ENCODE measurements at places on chromosomes 7 and 10.

DNA sequence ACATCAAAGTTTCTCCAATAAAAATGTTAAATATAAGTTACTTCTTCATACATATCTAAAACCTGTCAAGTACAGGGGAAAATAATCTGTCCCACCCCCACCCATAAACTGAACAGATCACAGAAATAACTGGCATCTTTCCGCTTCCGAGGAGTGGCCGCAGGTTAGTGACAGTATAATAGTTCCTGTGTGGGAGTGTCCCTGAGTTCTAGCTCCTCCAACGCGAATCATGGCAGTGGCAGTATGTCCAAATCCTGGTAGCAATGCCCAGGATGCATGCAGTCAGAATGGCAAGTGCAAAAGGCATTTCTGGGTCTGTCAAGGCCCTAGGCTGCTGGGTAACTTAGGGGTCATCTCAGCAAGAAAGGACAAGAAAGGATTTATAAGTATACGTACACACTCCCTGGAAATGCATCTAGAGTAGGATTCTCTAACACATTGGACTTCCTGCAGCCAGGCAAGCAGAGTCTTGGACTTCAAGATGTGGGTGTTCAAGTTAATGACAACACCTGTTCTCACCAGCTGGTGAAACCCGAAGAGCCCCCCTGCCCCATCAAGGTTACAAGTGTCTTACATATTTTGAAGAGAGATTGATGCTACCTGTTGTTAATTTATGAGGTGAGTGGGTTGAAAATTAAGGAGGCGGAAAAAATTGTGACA lies 94.4 kb upstream of the COL1A2 start:
- peak; percentile 20 for DNase-seq

DNA sequence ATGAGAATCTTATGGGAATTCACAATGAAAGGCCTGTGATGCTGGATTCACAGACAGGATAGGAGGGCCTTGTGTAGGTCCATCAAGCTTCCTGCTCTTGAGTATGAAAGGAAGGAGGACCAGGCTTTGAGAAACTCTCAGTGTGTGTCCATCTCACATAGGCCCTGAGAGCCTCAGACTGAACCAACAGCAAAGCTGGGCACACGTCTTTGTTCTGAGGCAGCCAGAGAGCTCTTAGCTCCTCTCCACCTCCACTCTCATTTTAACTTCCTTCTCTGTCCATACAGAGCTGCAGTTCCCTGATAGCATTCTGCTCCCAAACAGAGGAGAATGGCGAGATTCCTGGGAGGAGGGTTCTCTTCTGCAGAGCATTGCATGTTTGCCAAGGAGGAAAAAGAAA lies 515.6 kb downstream of the CALN1 start:
- no peak for DNase-seq

DNA sequence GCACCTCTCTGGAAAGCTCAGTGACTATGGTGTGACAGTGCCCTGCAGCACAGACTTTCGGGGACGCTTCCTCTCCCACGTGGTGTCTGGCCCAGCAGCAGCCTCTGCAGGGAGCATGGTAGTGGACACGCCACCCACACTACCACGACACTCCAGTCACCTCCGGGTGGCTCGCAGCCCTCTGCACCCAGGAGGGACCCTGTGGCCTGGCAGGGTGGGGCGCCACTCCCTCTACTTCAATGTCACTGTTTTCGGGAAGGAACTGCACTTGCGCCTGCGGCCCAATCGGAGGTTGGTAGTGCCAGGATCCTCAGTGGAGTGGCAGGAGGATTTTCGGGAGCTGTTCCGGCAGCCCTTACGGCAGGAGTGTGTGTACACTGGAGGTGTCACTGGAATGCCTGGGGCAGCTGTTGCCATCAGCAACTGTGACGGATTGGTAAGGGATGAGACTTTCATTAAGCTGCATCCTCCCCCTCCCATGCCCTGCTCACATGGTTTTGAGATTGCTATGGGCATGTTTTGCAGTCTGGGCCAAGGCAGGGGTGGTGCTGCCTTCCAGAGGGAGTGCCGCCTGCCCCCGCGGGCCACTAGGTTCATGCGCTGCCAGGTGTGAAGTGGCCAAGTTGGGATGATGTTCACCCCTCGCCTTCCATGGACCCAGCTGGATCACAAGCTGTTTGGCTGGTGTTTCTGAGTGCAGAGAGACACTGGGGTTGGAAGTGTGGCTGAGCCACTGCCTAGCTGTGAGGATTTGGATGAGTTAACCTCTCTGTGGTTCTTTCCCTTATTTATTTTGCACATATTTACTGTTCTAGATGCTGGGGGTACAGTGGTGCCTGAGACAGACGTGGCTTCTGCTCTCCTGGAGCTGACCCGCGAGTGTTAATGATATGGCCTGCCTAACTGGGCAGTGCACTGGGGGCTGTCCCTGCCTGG lies 2.5 kb downstream of the ADAMTS14 start:
- no peak for DNase-seq

GRCh38 chr10:124652200-124652599 lies 92.0 kb downstream of the FAM53B start:
- DNase-seq, result no peak

- DNase-seq, result no peak
Measured at GRCh38 chr7:51077316-51077986, 239.2 kb downstream of the COBL start.

DNA sequence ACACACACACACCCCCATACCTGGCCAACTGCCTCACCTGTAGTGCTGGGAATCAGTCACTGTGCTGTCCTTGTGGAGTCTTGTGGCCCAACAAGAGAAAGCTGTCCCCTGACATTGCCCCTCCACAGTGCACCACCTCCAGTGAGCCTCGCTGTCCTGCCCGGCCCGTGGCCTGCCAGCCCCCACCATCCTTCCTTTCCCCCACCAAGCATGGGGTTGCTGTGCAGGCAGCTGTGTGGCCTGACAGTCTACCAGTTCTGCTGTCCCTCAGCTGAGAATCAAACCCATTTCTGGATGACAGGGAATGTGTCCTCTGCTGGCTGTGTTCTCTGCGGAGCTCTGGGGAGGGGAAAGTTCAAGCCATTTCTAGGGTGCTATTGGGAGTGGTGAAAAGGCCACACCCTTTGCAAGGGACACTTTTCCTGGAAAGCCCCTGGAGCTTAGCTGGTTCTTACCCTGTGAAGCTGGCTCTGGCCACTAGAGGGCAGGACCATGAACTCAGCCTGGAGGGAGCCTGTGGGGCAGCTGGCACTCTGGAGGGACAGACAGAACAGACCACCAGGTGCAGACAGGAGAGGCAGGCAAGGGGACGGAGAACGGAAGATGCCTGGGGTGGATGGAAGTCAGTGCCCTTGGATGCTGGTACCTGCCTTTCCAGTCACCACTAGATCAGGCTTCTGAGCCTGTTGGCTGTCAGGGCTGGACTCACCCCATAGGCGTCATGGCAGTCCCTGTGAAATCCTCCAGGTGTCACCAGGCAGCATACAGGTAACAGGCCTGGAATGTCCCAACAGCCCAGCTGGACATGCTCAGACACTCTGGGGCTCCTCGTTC lies 10.5 kb upstream of the MTPAP start:
- DNase-seq, result no peak

DNA sequence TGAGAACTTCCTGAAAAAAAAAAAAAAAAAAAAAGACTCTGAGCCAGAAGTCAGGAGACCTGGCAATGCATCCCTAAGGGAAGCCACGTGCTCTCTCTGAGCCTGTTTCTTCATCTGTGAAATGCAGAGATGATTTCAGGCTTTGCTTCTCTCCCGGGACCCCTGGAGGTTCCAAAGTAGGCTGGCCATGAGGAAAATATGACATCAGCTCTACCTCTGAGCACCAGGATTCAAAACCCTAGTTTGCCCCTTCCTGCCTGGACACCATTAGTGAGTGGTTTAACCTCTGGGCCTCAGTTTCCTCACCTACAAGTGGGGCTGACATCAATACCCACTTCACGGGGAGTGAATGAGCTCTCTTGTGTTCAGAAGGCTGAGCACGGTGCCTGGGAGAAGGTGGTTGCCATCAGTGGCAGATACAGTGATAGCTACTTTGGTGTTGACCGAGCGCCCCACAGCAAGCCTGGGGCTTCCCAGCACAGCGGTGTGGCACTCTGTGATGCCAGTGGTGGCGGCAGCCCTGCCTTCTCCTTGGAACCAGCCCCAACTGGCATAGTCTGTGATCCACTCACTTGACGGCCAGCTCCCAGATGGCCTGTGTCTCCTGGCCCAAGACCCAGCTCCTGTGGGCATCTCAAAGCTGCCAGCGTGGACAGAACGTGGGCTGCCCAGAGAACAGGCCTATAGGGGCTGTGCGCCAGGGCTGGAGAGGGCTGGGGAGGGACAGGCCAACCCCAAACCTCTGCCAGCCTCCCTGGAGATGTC lies 153.1 kb upstream of the UNC5B start:
- no peak for DNase-seq
